ENCODE measurements at places on chromosomes 5 and 9.

DNA sequence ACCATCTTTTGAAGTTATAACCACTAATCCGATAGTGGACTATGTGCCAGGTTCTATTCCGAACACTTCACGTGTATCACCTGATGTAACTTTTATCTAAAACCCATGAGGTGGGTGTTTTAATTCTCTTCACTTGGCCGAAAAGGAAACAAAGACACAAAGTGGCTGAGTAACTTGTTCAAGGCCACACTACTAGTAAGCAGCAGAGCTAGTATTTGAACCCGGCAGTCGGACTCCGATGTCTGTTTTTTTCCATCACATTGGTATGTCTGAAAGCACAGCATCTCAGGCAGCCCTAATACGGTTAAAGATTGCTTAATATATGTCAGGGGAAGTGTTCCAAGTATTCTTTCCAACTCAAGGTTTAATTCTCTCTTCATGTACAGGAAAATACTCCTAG lies 16.2 kb downstream of the FAM169A start:
- no peaks in the 10 kb centered on the region for H3K27me3 ChIP-seq
- DNase-seq: no peak
- no peak overlapping the region for H3K4me3 ChIP-seq
- no peaks in the 10 kb centered on the region for H3K36me3 ChIP-seq

- no peaks in the 10 kb centered on the region for H3K4me1 ChIP-seq
- H3K27ac ChIP-seq: no peak overlapping the region
- H3K4me3 ChIP-seq: no peak overlapping the region
- no peak for DNase-seq
These were observed 160.0 kb downstream of the PIK3R1 start for GRCh38 chr5:68375540-68375939.

GRCh38 chr5:69305512-69305911 lies 27.1 kb downstream of the CCDC125 start:
- H3K4me3 ChIP-seq: no peak overlapping the region
- H3K27me3 ChIP-seq: no peaks in the 10 kb centered on the region

DNA sequence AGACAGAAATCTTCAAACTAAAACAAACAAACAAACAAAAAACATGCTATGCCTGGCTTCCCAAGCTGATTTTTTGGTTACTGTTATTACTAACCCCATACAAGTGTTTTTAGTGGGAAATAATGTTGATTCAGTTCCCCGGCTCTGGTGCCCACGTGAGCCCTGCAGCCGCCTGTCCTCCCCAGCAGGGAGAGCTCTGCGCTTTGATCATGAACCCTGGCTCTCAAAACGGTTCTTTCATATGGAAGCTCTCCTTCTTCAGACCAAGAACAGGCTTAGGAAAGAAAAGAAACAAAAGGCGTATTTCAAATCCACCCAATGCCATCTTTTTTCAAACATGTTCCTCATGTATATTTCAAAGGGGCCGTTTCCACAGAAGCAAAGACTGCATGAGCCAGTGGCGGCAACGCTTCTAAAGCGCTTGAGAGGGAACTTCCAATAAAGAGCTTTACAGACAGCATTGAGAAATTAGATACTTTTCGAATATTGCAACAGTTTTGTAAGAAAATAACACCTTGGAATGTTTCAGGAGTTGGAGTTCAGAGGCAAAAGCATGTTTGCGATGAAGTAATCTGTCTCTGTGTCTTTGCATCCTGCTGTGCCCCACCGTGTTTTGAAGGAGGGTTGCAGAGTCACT lies 74.8 kb downstream of the ICE1 start:
- H3K27ac ChIP-seq: no peak overlapping the region
- no peaks in the 10 kb centered on the region for H3K4me1 ChIP-seq
- H3K36me3 ChIP-seq: no peaks in the 10 kb centered on the region
- DNase-seq: peak; percentile 30
- peaks cover 10% of the 10 kb centered on the region for H3K27me3 ChIP-seq

GRCh38 chr5:14868771-14869170 lies 2.8 kb downstream of the ANKH start:
- H3K27ac ChIP-seq: no peak overlapping the region
- no peak for DNase-seq
- peaks cover 4% of the 10 kb centered on the region for H3K4me1 ChIP-seq
- H3K4me3 ChIP-seq: no peak overlapping the region
- peaks cover 24% of the 10 kb centered on the region for H3K27me3 ChIP-seq

DNA sequence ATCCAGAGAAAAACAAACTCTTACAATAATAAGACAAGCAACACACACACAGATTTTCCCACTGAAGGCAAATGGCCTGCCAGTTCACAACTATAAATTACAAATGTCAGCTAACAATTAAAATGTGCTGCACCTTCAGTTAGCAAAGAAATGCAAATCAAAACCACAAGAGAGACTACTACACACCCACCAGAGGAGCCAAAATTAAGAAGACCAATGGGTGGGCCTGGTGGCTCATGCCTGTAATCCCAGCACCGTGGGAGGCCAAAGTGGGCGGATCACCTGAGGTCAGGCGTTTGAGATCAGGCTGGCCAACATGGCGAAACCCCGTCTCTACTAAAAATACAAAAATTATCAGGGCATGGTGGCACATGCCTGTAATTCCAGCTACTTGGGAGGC lies 15.1 kb upstream of the IPPK start:
- no peaks in the 10 kb centered on the region for H3K27me3 ChIP-seq
- no peaks in the 10 kb centered on the region for H3K4me1 ChIP-seq
- DNase-seq: no peak
- no peaks in the 10 kb centered on the region for H3K36me3 ChIP-seq

DNA sequence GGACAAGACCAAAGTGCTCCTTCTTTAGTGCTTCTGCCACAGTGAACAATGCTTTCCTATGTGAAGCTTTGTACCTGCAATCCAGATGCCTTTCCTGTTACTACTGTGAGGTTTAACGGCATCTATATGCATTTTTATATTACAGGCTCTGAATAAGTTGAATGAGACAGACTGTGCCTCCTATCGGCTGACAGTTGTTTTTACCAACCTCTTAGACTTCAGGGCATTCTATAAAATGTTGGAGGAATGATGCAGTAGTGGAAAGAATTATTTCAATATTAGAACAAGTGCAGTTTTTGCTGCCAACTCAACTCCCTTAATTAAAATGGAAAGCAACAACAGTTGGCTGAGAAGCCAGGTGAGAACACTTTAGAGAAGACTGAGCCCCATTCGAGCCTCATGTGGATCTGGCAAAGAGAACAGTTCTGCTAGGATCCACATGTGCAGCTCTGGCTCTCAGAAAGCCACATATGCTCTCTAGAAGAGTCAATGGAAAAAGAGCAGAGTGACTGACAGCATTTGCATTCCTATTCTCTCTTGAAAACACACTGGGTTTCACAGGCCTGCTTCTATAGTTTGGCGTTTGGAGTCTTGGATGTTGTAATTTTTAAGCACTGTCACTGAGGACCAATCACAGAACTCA lies 147.5 kb downstream of the LURAP1L start:
- no peak for DNase-seq
- no peak overlapping the region for H3K27ac ChIP-seq
- no peaks in the 10 kb centered on the region for H3K27me3 ChIP-seq
- H3K4me1 ChIP-seq: no peaks in the 10 kb centered on the region

GRCh38 chr9:7936163-7936562 lies 136.6 kb upstream of the DMAC1 start:
- no peak for DNase-seq
- no peaks in the 10 kb centered on the region for H3K4me1 ChIP-seq
- H3K27ac ChIP-seq: no peak overlapping the region
- H3K27me3 ChIP-seq: no peaks in the 10 kb centered on the region
- H3K4me3 ChIP-seq: no peak overlapping the region

DNA sequence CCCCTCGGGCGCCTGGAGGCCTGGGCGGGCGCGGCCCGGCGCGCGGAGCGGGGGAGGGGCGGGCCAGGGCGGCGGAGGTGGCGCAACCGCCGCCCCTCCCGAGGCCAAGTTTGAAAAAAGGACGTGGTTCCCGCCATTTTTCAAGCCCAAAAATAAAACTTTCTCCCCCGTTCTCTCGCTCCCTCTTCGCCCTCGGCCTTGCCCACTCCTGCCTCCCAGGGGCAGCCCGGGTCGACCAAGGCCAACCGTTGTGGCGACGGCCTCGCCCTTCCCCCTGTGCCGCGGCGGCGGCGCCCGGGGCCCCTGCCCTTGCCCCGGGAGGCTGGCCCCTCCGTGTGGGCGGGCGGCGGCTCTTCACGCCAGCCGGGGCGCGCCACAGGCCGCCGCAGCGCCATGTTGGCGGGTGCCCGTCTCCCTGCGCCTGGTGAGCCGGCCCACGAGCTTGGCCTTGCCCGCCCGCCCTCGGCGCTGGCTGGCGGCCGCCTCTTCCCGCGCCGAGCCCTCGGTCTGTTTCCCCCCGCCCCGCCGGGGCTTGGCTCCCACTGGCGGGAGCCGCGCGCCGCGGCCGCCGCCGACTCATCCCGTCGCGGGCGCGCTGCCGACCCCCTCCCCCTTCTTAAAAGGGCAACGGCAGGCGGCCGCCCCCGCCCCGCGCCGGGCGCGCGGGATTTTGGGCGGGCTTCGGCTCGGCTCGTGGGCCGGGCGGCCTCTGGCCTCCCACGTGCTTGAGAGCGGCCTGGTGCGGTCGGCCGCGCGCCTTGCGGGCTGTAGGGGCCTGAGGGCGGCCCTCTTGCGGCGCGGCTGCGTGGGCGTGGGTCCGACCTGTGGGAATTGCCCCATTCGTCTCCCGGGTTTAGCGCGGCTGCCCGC lies 1.3 kb downstream of the ANP32B start:
- no peak for DNase-seq
- peaks cover 28% of the 10 kb centered on the region for H3K4me1 ChIP-seq
- peak overlapping the region; percentile 69 for H3K27ac ChIP-seq
- no peaks in the 10 kb centered on the region for H3K27me3 ChIP-seq

GRCh38 chr5:64690417-64691151 lies at the start of gene SHISAL2B:
Gene SHISAL2B (plus strand): TSS chr5:64690503. CDS start chr5:64690624, 121 bp downstream.
- peak within 1 kb of the TSS; percentile 45 for H3K4me3 ChIP-seq
- no peak within 1 kb of the TSS for H3K27ac ChIP-seq
- DNase-seq: no peak
- no peaks in the 10 kb centered on the region for H3K4me1 ChIP-seq
- H3K27me3 ChIP-seq: peaks cover 38% of the 10 kb centered on the region

GRCh38 chr5:33340195-33340594 lies 100.6 kb upstream of the TARS1 start:
- no peaks in the 10 kb centered on the region for H3K36me3 ChIP-seq
- H3K4me1 ChIP-seq: no peaks in the 10 kb centered on the region
- H3K27ac ChIP-seq: no peak overlapping the region
- H3K4me3 ChIP-seq: no peak overlapping the region
- no peaks in the 10 kb centered on the region for H3K27me3 ChIP-seq
- DNase-seq: no peak

DNA sequence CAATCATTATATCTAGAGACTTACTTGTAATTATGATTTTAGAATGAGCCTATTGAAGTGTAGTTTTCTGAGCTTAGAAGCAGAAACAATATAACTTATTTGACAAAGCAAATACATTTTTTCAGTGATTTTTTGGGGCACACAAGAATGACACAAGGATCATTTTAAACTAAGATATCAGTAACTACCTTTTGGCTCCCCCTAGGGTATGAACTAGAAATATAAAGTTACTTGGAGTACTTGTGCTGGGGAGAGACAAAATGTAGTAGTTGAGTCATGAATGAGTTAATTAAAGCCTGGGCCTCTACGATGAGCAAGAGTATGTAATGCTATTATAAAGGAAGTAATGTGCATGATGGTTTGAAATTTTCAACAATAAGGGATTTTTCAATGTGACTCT lies 1244.1 kb upstream of the ACO1 start:
- H3K27me3 ChIP-seq: no peaks in the 10 kb centered on the region
- H3K4me1 ChIP-seq: no peaks in the 10 kb centered on the region
- H3K4me3 ChIP-seq: no peak overlapping the region
- H3K36me3 ChIP-seq: no peaks in the 10 kb centered on the region

DNA sequence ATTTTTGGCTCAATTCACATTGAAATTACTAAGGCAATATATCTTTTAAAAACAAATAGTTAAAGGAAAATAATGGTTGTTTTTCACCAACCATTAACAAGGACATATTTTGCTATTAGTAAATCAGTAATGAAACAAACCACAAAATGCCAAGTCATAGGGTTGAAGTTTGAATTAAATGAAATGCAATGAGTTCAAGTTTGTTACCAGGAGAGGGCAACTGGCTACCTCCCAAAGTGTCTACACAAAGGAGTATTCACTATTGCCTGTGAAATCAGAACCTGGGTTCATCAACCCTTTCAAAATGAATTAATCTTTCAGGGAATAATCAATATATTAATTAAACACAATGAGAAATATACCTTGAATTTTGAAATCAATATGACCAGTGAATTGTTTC lies 138.4 kb upstream of the DMRTA1 start:
- no peaks in the 10 kb centered on the region for H3K4me1 ChIP-seq
- no peak for DNase-seq
- no peak overlapping the region for H3K4me3 ChIP-seq
- no peaks in the 10 kb centered on the region for H3K36me3 ChIP-seq
- H3K27ac ChIP-seq: no peak overlapping the region

GRCh38 chr5:134938030-134938429 lies 29.7 kb upstream of the CATSPER3 start:
- no peak for DNase-seq
- H3K4me3 ChIP-seq: no peak overlapping the region
- peaks cover 15% of the 10 kb centered on the region for H3K36me3 ChIP-seq
- no peak overlapping the region for H3K27ac ChIP-seq
- no peaks in the 10 kb centered on the region for H3K4me1 ChIP-seq

DNA sequence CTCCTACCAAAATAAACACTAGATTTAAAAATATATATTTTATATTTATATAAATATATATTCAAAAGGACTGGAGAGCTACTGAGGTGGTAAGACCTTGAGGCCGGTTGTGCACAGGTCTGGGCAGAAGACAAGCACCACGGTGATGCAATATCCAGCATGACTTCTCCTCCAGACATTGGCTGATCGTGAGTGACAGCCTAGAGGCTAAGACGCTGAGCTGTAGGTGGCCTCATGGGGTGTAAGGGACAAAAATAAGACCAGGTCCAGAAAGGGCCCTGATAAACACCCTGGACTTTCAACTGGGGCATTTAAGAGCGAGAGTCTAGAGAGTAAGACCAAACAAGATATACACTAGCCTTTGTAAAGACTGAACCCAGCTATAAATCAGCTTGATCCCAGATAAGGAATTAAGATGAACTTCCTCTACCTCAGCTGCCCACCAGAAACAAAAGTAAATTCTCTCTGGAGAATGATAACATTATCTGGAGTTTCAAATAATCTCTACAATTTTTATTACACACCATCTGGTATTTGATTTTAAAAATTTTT lies 14.2 kb upstream of the C5orf47 start:
- H3K27me3 ChIP-seq: no peaks in the 10 kb centered on the region
- no peak overlapping the region for H3K27ac ChIP-seq
- H3K36me3 ChIP-seq: no peaks in the 10 kb centered on the region
- peaks cover 12% of the 10 kb centered on the region for H3K4me1 ChIP-seq

GRCh38 chr5:68353605-68354004 lies 138.0 kb downstream of the PIK3R1 start:
- no peaks in the 10 kb centered on the region for H3K27me3 ChIP-seq
- no peaks in the 10 kb centered on the region for H3K36me3 ChIP-seq
- no peak for DNase-seq
- no peaks in the 10 kb centered on the region for H3K4me1 ChIP-seq
- H3K27ac ChIP-seq: no peak overlapping the region

DNA sequence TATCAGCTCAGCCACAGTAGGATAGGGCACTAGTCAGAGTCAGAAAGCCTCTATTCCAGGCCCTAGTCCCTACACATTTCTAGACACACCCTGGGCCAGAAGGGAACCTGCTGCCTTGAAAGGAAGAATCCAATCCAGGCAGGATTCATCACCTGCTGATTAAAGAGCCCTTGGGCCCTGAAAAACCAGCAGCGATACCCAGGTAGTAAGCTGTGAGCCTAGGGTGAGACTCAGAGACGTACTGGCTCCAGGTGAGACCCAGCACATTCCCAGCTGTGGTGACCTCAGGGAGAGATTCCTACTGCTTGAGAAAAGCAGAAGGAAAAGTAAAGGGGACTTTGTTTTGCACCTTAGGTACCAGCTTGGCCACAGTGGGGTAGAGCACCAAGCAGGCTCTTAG lies 4.7 kb downstream of the CCIN start:
- H3K4me1 ChIP-seq: no peaks in the 10 kb centered on the region
- H3K4me3 ChIP-seq: no peak overlapping the region
- H3K27me3 ChIP-seq: no peaks in the 10 kb centered on the region
